ENCODE measurements at places on chromosomes 16 and 17. TPM values are rescaled to one million over a fixed set of nuclear protein-coding genes. Genes with fewer than 3 reads are reported as not detected.

The ALOX12B gene
- total RNA-seq, result 1.7 TPM

The CLDN9 gene
- under 0.01 TPM for total RNA-seq

The TMEM235 gene
- not detected for total RNA-seq

The P2RX5 gene
- 1.4 TPM for total RNA-seq

The SLC5A11 gene
- not detected for total RNA-seq

The CSH2 gene
- total RNA-seq, result not detected

The FSCN2 gene
- total RNA-seq, result 0.34 TPM

The HSD17B2 gene
- total RNA-seq, result 45.8 TPM

The UNC45B gene
- total RNA-seq, result under 0.01 TPM

The DNAI2 gene
- 0.07 TPM for total RNA-seq

The ZPBP2 gene
- not detected for total RNA-seq

The RAB26 gene
- 0.28 TPM for total RNA-seq

The MT1F gene
- total RNA-seq, result 4.3 TPM

The CETP gene
- not detected for total RNA-seq

The SLC16A11 gene
- total RNA-seq, result 0.07 TPM

The CX3CL1 gene
- under 0.01 TPM for total RNA-seq

The CDRT15 gene
- not detected for total RNA-seq

The KRTAP4-9 gene
- total RNA-seq, result not detected

The LRRC36 gene
- total RNA-seq, result not detected

The TBC1D16 gene
- total RNA-seq, result 18.1 TPM

The KRTAP4-6 gene
- not detected for total RNA-seq

The PPY gene
- not detected for total RNA-seq

The TMEM114 gene
- total RNA-seq, result not detected

The PITPNM3 gene
- total RNA-seq, result 59.1 TPM

The NGFR gene
- 0.78 TPM for total RNA-seq

The ABCA9 gene
- 0.71 TPM for total RNA-seq

The HOXB8 gene
- not detected for total RNA-seq

The SHISA6 gene
- total RNA-seq, result not detected

The MFAP4 gene
- total RNA-seq, result not detected

The CIBAR2 gene
- not detected for total RNA-seq

The CCL3 gene
- not detected for total RNA-seq

The CFAP119 gene
- 0.28 TPM for total RNA-seq

The ARHGAP23 gene
- 74.5 TPM for total RNA-seq

The KCNJ2 gene
- total RNA-seq, result under 0.01 TPM
